Left lung (tissue), 14 donors: ENCODE measurements at places on chromosomes 2 and 18. TPM values are rescaled to one million over a fixed set of nuclear protein-coding genes. Genes with fewer than 3 reads are reported as not detected.

Gene VAMP5
- polyA plus RNA-seq, result 55.5 TPM

Gene CD302
- 64.8 TPM for polyA plus RNA-seq

Gene RGPD3
- 0.15 TPM for polyA plus RNA-seq

Gene PIEZO2
- polyA plus RNA-seq, result 251 TPM

DNA sequence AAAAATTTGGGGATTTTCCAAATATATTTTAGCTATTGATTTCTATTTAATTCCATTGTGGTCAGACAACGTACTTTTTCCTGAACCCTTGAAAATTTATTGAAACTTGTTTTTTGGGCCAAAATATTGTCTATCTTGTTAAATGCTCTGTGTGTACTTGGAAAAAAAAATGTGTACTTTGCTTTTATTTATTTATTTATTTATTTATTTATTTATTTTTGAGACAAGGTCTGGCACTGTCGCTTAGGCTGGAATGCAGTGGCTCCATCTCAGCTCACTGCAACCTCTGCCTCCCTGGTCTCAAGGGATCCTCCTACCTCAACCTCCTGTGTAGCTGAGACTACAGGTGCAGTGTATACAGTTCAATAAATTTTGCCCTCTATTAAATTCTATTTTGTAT lies 94.6 kb downstream of the TGIF1 start:
- no peak overlapping the region for H3K27ac ChIP-seq
- peaks cover 4% of the 10 kb centered on the region for H3K4me1 ChIP-seq
- no peaks in the 10 kb centered on the region for H3K27me3 ChIP-seq
- no peaks in the 10 kb centered on the region for H3K36me3 ChIP-seq
- H3K4me3 ChIP-seq, result no peak overlapping the region
- no peak for DNase-seq
